ENCODE measurements at places on chromosomes 12 and 14. TPM values are rescaled to one million over a fixed set of nuclear protein-coding genes. Genes with fewer than 3 reads are reported as not detected.

ACTR6 gene
- 34.5 TPM for polyA plus RNA-seq

ITGB7 gene
- polyA plus RNA-seq, result 1.7 TPM

NTS gene
- polyA plus RNA-seq, result 5.1 TPM

ESPL1 gene
- 14.3 TPM for polyA plus RNA-seq

KLRC1 gene
- 0.78 TPM for polyA plus RNA-seq
